Activated naive CD4-positive, alpha-beta T cell (primary cell): ENCODE measurements at places on chromosomes 1 and 21.

DNA sequence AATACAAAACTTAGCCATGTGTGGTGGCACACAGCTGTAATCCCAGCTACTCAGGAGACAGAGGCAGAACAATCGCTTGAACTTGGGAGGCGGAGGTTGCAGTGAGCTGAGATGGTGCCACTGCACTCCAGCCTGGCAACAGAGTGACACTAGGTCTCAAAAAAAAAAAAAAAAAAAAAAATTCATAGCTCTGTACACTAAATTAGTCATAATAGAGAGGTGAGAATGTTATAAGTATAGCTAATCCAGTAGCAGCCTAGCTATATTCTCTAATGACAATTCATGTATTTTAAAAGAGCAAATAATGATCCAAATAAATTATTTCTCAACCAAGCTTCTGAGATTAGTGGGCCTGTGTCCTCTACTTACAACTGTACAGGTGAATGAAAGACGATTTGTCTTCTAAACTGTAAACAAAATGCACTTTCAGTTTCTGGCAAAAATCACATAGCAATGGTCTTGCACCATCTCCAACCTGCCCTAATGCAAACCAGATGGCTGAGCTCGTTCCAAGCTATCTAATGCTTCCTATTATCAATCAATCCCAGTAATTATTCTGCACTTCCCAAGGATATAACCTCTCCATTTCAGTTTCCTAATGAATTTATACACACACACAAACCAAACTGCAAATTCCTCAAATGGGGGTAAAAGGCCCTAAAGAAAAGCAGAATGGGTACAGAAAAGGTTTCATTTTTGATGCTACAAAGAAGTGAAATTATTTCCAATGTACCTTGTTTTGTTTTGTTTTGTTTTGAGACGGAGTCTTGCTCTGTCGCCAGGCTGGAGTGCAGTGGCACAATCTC, 56.5 kb downstream of the GATAD2B start:
- DNase-seq, result no peak

DNA sequence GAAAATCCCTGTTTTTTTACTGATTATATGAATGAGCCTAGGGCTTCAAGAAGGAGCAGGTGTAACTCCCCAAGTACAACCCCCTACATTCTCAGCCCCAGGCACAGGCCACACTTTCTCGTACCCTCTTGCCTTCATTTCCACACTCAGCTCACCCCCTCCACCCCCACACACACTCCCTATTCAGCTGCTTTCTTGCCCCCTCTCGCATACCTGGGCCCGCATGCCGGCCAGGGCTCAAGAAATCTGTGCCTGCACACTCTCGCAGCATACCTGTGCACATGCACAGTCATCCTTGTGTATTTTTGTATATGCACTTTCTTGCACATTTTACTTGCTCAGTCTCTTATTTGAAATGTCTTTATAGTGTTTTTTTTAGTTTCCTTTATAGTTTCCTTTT, 2.0 kb downstream of the PTPRF start:
- DNase-seq, result no peak

GRCh38 chr1:22628698-22629444, 7.6 kb upstream of the C1QA start:
- no peak for DNase-seq

GRCh38 chr1:56811331-56811730, 7.9 kb downstream of the FYB2 start:
- DNase-seq, result no peak

DNA sequence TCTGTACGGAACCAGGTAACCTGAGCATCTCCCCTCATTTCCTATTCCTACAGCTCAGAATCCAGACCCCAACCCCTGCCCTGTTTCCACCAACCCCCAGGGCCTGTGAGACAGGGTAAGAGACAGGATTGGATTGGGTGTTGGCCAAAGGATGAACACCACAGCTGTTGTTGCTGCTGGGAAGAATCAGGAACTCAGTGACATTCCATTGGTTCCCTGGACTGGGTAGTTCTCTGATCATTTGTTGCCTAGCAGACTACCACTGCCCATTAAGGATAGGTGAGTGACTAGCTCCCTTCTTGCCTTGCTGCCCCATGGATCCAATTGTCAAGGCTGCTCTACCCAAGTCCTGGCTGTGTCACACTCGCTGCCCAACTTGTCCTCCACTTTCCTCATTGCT, 10.0 kb downstream of the NCSTN start:
- DNase-seq, result no peak
